ENCODE measurements at places on chromosomes 3 and 15. TPM values are rescaled to one million over a fixed set of nuclear protein-coding genes. Genes with fewer than 3 reads are reported as not detected.
A peak's percentile ranks its signal among the peaks of the same experiment; 100 is the strongest.

DNA sequence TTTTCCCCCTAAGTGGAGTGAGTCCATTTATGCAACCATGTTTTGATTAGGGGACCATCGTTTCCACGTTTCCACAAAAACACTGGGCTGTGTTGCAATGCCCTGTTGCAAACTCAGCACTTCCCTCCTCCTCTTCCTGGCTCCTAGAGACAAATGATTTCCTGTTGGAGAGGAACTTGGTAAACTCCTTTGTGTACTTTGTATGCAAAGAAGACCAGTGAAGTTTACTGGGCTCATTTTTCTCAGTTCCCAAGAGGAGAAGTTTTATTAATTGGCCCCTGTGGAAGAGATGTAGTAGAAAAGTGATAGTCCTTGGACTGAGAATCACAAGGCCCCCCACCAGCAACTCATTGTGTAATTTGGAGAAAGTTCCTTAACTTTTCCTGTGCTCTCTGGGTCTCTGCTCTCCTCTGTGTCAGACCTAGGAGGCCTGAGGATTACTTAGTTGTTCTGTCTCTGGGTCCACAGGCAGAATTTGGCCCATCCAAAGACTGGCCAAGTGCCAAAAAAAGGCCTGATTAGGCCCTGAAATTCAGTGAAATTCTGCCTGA lies 95.0 kb downstream of the ATG7 start:
- no peak for DNase-seq

GRCh38 chr3:150868282-150868681 lies 37.0 kb downstream of the MINDY4B start:
- no peak for DNase-seq

DNA sequence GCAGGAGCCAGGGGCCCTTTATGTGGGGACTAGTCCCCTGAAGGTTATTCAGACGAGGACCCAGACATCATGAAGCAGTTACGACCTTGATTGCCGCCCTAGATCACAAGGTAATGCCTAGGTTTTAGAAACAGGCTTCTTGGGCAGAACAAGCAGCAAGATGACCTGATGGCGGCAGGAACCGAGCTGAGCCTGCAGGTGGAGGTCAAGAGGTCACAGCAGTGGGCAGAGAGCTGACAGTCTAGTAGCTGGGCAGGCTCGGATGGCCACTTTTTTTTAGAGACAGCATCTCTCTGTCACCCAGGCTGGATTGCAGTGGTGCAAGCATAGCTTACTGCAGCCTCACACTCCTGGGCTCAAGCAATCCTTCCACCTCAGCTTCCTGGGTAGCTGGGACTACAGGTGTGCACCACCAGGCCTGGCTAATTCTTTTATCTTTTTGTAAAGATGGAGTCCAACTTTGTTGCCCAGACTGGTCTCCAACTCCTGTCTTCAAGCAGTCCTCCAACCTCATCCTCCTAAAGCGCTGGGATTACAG lies 83.5 kb upstream of the ABHD17C start:
- DNase-seq: no peak

DNA sequence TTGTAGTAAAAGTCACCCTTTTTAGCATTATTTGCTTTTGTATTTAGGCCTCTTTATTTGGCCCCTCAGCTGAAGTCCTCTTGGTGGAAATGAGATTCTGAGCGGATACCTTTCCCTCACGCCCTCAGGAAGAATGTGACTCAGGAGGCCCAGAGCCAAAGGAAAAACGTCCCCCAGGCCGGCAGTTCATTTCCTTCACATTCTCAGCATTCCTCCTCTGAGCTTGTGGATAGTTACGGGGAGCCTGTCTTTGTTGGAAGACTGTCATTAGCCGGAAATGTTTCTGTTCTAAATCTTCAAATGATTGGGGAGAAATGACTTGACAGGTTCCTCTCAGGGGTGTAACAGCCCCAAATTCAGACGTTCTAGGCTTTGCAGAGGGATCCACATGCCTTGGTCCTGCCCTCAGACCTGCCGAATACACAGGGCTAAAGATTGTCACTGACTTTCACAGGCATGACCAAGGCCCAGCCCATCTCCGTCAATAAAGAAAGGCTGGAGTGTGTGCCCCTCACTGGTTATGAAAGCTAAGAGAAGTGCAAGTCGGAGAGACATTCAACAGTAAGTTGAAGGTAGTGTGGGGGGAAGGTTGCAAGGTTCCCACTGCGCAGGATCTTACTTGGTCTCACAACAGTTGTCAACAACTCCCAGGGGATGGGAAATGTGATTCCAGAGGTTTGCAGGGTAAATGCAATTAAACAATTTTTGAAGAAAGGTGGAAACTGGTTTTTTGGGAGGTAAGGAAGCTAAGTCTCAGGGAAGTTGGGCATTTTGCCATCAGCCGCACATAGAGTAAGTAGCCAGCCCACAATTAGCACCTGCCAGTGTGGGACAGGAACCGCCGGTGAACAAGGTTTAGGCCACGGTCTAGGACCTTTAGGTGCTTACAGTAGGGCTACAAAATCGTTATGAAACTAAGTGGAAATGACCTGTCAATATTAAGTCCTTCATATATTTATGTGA lies 39.7 kb upstream of the MYZAP start:
- DNase-seq: peak; percentile 53

GRCh38 chr15:81118361-81118760 lies 15.7 kb upstream of the CFAP161 start:
- no peak for DNase-seq

- DNase-seq: no peak
Measured at GRCh38 chr3:45772341-45773035, 23.8 kb downstream of the SLC6A20 start.

DNA sequence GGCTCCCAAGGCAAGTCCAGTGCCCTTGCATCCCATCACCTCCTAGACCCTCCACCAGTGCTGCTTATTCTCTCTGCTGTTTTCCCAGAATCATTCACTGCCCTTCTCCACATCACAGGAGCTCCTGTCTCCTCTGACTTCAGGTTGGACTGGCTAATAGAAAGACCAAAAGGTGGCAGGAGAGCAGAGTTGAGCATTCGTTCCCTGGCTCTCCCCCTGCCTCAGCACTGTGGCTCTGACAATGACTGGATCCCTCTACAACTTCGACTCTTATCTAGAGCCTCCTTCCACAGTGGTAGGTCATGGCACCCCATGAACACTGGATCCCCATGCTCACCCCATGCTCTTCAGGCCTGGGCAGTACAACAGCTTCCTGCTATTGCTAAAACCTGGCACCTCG lies 243.6 kb downstream of the LRRN1 start:
- DNase-seq: no peak

- DNase-seq: no peak
Measured at GRCh38 chr3:124907957-124908356, 20.8 kb upstream of the ITGB5 start.

GRCh38 chr3:157333551-157333991 lies 103.1 kb upstream of the PTX3 start:
- DNase-seq: no peak

GRCh38 chr15:90141646-90142045 lies 39.4 kb upstream of the IDH2 start:
- no peak for DNase-seq

DNA sequence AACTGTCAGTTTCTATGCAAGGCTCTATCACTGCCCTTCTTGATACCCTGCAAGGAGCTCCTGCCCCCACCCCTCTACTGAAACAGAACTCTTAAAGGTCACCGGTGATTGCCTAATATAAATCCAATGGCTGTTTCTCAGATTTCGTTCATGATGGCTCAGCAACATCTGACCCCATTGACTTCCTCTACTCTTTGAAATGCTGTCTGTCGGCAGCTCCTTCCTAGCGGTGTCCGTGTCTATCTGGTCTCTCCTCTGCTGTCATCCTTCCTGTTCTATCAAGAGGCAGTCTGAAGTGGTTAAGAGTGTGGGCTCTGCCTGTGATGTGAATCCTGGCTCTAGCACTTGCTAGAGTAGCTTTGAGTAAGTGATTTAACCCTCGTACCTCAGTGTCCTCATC lies 5.5 kb downstream of the TMEM266 start:
- no peak for DNase-seq

- no peak for DNase-seq
Measured at GRCh38 chr15:88608607-88609181, 12.4 kb upstream of the AEN start.

- DNase-seq: peak; percentile 46
Measured at GRCh38 chr3:171566803-171567422, 106.7 kb upstream of the TNIK start.

DNA sequence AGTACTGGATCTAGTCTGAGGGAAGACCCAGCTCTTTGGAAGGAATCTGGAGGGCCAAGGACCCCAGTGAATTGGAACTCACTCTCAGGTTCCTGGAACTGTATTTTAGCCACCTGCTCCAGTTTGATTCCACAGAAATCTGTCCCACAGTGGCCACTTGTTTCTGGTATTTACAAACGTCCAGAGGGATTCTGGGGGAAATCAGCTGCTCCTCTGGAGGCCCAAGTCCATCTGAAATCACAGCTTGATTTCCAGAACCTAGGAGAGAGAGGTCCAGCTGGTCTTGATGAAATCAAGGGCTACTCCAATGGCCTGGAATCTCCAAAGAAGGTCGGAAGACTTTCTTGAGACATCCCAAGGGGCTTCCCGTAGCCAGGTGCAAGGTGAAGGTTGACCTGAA lies 132.3 kb upstream of the UMPS start:
- no peak for DNase-seq

DNA sequence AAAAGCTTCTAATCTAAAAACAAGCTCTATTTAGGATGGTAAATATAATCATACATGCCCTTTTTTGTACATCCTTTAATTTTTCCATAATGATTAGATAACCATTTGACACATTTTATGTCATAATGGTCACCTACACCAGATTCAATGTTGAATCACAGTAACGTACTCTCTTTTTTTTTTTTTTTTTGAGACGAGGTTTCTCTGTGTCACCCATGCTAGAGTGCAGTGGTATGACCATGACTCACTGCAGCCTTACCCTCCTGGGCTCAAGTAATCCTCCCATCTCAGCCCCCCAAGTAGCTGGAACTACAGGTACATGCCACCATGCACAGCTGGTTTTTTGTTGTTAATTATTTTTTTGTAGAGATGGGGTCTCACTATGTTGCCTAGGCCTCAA lies 49.2 kb downstream of the PROS1 start:
- no peak for DNase-seq

- DNase-seq: no peak
Measured at GRCh38 chr15:91356083-91356482, 256.0 kb downstream of the SV2B start.

- no peak for DNase-seq
Measured at GRCh38 chr3:4732925-4733324, 239.8 kb downstream of the ITPR1 start.

- peak; percentile 31 for DNase-seq
Measured at GRCh38 chr15:46080016-46080415, 445.2 kb downstream of the SQOR start.

- no peak for DNase-seq
Measured at GRCh38 chr15:96716075-96716474, 385.6 kb downstream of the NR2F2 start.

GRCh38 chr3:129867506-129868124 lies 25.9 kb downstream of the TMCC1 start:
- no peak for DNase-seq

GRCh38 chr3:175340338-175341015 lies 481.3 kb downstream of the NAALADL2 start:
- no peak for DNase-seq

DNA sequence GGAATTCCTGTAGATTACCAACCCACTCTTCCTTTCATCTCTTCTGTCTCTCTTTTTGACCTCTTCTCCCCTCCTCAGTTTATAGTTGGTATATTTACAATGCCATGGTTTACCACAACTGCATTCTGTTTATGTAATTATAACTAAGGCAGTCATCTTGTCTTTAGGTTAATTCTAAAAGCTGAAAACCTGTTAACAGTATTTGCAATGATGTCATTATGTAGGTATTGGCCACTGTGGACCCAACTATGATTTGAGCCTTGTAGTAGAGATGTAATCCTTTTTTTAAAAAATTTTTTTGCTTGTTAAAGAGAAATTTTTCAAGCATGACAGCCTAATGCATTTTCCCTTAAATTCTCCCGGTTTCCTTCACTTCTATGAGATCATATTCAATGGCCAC lies 30.7 kb upstream of the CHST2 start:
- no peak for DNase-seq

GRCh38 chr3:25432176-25432720 lies 4.2 kb downstream of the RARB start:
- DNase-seq: no peak

GRCh38 chr3:162022911-162023310 lies 526.3 kb downstream of the OTOL1 start:
- DNase-seq: no peak

DNA sequence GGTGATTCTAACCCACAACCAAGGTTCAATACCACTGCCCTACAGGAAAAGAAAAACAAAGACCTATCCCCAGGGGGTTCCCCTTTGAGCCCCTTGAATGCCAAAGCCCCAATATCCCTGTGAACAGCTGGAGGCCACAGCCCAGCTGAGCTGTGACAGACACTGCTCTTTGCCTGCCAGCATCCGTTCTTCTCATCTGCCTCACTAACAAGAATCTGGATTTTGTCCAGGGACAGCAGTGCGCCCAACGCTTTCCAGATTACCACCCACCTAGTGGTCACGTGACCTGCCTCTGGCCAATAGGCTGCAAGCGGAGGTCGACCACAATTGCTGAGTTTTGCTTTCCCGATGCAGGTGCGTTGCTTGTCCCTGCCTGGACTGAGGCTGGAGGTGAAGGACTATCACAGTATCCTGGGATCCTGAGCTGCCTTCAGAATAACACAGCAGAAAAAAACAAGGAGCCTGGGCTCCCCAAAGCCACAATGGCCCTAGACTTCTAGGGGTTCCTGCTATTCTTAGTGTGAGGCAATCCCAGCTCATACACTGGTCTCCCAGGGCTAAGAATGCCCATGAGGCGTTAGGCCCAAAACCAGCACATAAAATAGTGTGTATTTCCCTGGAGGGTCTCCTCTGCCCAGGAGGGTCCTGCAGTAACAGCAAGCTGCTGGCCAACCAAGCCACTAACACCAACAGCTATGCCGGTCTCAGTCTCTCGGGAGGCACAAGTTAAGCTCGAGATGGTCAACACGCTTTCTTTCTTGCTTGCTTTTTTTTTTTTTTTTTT lies 13.8 kb downstream of the BDH1 start:
- DNase-seq: no peak

Gene C3orf49
- 1.00 TPM for polyA plus RNA-seq

Gene RIOX2
- polyA plus RNA-seq: 39.6 TPM

Gene XCR1
- polyA plus RNA-seq: 0.15 TPM

Gene TGM4
- polyA plus RNA-seq: 0.18 TPM

Gene CSK
- polyA plus RNA-seq: 46.2 TPM

Gene ZIC1
- polyA plus RNA-seq: 0.08 TPM

Gene FETUB
- 0.28 TPM for polyA plus RNA-seq

Gene SPTBN5
- 2.8 TPM for polyA plus RNA-seq

Gene EXD1
- 0.07 TPM for polyA plus RNA-seq

Gene CD86
- polyA plus RNA-seq: 1.3 TPM

Gene STXBP5L
- 0.33 TPM for polyA plus RNA-seq

Gene UNC45A
- 60.3 TPM for polyA plus RNA-seq

Gene GRIP2
- 1.7 TPM for polyA plus RNA-seq

Gene TMEM212
- polyA plus RNA-seq: 0.32 TPM

Gene COL6A5
- polyA plus RNA-seq: 0.07 TPM

Gene CAPN7
- polyA plus RNA-seq: 59.9 TPM

Gene FOXB1
- not detected for polyA plus RNA-seq

Gene SPSB4
- polyA plus RNA-seq: 14.8 TPM

Gene ZNF501
- polyA plus RNA-seq: 14.8 TPM

Measured in left kidney (tissue), 8 donors.